Breast epithelium (tissue), 4 donors: ENCODE measurements at places on chromosomes 2 and 18. TPM values are rescaled to one million over a fixed set of nuclear protein-coding genes. Genes with fewer than 3 reads are reported as not detected.

DNA sequence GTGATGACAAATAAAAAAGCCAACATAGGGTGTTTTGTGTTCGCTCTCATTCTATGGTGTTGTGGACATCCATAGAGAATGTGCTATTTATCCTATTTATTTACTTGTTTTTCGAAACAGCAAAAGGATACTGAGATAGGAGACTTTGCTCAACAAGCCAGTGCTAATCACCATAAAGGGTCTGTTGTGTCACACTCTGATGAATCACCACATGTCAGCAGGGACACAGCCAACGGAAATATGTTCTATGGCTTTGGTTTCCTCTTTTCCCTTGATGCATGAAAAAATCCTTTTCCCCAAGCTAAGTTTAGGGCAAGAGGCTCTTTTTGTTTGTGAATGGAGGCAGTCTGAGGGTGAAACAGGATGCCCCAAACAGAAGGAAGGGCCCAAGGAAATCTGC lies 154.3 kb downstream of the RNF152 start:
- no peak for DNase-seq

- no peak for DNase-seq
Measured at GRCh38 chr2:227460070-227460485, 11.9 kb upstream of the AGFG1 start.

The CNDP1 gene
- not detected for total RNA-seq

- DNase-seq = no peak
Measured at GRCh38 chr18:30971338-30971956, 71.1 kb downstream of the DSC3 start.

- no peak for DNase-seq
Measured at GRCh38 chr2:30459140-30459539, 12.1 kb downstream of the LCLAT1 start.

The TRABD2A gene
- total RNA-seq = 2.2 TPM

The CPO gene
- 0.96 TPM for total RNA-seq

The CAPG gene
- total RNA-seq = 102 TPM

The C2orf66 gene
- total RNA-seq = 1.2 TPM
